ENCODE measurements at places on chromosomes 3 and 15.

GRCh38 chr3:122353893-122354401 is 28.9 kb downstream of the CSTA start:
- H3K27me3 ChIP-seq: no peaks in the 10 kb centered on the region
- no peak overlapping the region for H3K4me3 ChIP-seq
- H3K27ac ChIP-seq: no peak overlapping the region
- H3K36me3 ChIP-seq: no peaks in the 10 kb centered on the region

GRCh38 chr15:62928242-62928999 is 114.1 kb upstream of the TPM1 start:
- H3K27me3 ChIP-seq: no peaks in the 10 kb centered on the region
- H3K4me1 ChIP-seq: peaks cover 12% of the 10 kb centered on the region
- DNase-seq: peak; percentile 33
- H3K27ac ChIP-seq: peak overlapping the region; percentile 7
- no peaks in the 10 kb centered on the region for H3K36me3 ChIP-seq
- H3K4me3 ChIP-seq: no peak overlapping the region

GRCh38 chr15:34323217-34323616 is 14.4 kb downstream of the SLC12A6 start:
- H3K4me1 ChIP-seq: no peaks in the 10 kb centered on the region
- no peaks in the 10 kb centered on the region for H3K36me3 ChIP-seq
- DNase-seq: no peak

- H3K27ac ChIP-seq: no peak overlapping the region
- no peak for DNase-seq
- no peak overlapping the region for H3K4me3 ChIP-seq
- no peaks in the 10 kb centered on the region for H3K27me3 ChIP-seq
Measured at GRCh38 chr3:105101603-105102002, 265.1 kb upstream of the ALCAM start.

- H3K4me1 ChIP-seq: peaks cover 4% of the 10 kb centered on the region
- DNase-seq: peak; percentile 67
- no peaks in the 10 kb centered on the region for H3K36me3 ChIP-seq
- no peaks in the 10 kb centered on the region for H3K27me3 ChIP-seq
- no peak overlapping the region for H3K27ac ChIP-seq
Measured at GRCh38 chr3:16828815-16829214, 55.9 kb upstream of the PLCL2 start.

GRCh38 chr15:66784174-66784573 is 82.1 kb downstream of the SMAD6 start:
- H3K4me3 ChIP-seq: no peak overlapping the region
- peaks cover 18% of the 10 kb centered on the region for H3K36me3 ChIP-seq
- DNase-seq: no peak
- H3K27me3 ChIP-seq: no peaks in the 10 kb centered on the region
- H3K4me1 ChIP-seq: peaks cover 15% of the 10 kb centered on the region
- H3K27ac ChIP-seq: peak overlapping the region; percentile 81

- no peaks in the 10 kb centered on the region for H3K4me1 ChIP-seq
- H3K4me3 ChIP-seq: no peak overlapping the region
- H3K27ac ChIP-seq: peak overlapping the region; percentile 64
- no peaks in the 10 kb centered on the region for H3K36me3 ChIP-seq
Measured at GRCh38 chr3:49476563-49476962, 6.5 kb downstream of the DAG1 start.

DNA sequence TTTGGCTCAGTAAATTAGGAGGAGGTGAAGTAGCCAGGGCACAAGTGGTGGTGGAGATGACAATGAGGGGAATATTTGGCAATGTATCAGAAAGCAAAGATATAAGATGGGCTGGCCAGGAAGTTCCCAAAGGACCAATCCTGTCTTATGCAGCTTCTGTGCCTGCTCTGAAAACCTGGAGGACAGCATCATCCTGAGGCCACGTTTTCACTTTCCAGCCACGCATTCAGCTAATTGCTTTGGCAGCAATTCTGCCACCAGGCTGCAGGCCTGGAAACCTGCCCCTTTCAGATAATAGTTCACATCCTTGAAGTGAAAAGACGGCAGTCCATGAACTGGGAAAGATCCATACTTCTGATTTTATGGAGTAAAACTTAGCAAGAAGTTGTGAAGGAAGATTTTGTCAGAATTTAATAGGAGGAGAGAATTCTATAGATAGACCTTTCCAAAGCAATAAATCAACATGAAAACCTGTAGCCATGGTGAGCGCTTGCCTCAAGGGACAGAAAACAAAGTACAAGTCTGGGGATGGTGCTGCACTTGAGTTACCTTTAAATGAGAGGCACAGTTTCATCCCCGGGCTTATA is 682.5 kb downstream of the GRM7 start:
- no peaks in the 10 kb centered on the region for H3K27me3 ChIP-seq
- DNase-seq: peak; percentile 38
- H3K4me3 ChIP-seq: no peak overlapping the region
- no peak overlapping the region for H3K27ac ChIP-seq
- H3K4me1 ChIP-seq: no peaks in the 10 kb centered on the region

- DNase-seq: no peak
- no peak overlapping the region for H3K27ac ChIP-seq
- no peaks in the 10 kb centered on the region for H3K27me3 ChIP-seq
- no peaks in the 10 kb centered on the region for H3K4me1 ChIP-seq
Measured at GRCh38 chr3:127690106-127690505, 17.4 kb downstream of the ABTB1 start.

DNA sequence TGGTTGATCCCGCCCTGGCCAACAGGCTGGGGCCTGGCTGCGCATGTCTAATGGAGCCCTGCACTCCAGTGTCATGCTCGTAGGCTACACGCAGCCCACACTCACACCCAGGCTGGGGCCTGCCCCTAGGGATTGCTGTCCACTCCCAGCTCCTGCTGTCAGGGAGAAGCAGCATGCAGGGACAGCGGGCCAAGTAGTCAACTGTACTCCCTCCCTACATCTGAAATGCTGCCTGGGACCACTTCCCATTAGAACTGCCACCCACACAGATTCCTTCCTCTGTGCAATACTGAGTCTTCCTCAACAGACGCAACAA is 16.1 kb downstream of the ALS2CL start:
- H3K27me3 ChIP-seq: no peaks in the 10 kb centered on the region
- H3K36me3 ChIP-seq: no peaks in the 10 kb centered on the region
- H3K4me3 ChIP-seq: no peak overlapping the region
- DNase-seq: no peak
- H3K4me1 ChIP-seq: no peaks in the 10 kb centered on the region

GRCh38 chr3:134627831-134628230 is 23.0 kb downstream of the KY start:
- H3K36me3 ChIP-seq: no peaks in the 10 kb centered on the region
- no peak overlapping the region for H3K4me3 ChIP-seq
- no peaks in the 10 kb centered on the region for H3K4me1 ChIP-seq
- H3K27me3 ChIP-seq: peaks cover 16% of the 10 kb centered on the region
- DNase-seq: no peak
- H3K27ac ChIP-seq: no peak overlapping the region

DNA sequence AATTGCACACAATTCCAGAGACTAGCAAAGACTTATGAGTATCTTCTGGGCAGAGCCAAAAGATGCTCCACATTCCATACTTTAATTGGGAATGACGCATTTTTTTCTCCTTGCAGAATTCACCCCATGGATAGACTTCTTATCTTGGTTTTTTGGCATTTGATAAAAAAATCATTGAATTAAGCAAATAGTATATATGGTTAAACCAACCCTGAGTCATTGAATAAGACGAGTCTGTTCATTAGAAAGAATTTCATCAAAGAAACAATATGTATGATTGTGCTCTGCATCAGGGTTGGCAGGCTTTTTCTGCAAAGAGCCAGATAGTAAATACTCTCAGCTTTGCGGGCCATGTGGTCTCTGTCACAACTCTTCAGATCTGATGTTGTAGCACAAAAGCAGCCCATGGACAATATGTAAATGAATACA is 9.2 kb upstream of the PDZRN3 start:
- no peak overlapping the region for H3K27ac ChIP-seq
- no peaks in the 10 kb centered on the region for H3K36me3 ChIP-seq
- no peak overlapping the region for H3K4me3 ChIP-seq
- H3K4me1 ChIP-seq: peaks cover 4% of the 10 kb centered on the region

DNA sequence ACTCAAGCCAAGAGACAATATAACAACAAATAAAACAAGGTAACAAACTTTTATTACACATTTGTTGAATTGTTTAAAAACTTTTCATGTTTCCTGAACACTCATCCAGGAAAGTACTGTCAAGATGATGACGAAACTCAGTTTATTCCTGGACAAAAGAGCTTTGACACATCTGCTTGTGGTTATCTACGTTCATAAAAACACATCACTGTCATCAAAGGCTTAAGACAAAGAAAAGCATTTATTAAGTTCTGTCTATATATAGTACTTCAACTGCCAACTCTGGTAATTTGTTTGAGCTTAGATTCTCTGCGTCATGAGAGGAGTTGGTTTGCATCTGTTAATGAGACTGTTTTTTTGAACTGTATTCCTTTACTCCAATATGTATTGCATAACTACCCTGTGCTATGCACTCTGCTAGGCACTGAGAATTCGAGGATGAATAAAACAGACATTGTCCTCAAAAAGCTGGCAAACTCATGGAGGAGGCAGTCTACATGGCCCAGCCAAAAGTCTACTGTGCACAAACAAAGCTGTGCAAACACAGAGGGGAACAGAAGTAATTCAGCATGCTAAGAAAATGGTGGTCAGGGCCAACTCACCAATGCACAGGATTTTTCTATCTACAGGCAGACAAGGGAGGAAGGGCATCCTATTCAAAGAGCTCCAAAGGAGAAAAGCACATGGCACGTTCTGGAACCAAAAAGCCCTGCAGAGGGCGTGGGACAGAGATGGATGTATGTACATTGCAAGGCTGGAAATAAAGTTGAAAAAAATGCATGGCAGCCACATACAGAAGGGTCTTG is 21.5 kb downstream of the PLD1 start:
- H3K36me3 ChIP-seq: no peaks in the 10 kb centered on the region
- peaks cover 11% of the 10 kb centered on the region for H3K4me1 ChIP-seq
- no peak overlapping the region for H3K27ac ChIP-seq
- DNase-seq: no peak

DNA sequence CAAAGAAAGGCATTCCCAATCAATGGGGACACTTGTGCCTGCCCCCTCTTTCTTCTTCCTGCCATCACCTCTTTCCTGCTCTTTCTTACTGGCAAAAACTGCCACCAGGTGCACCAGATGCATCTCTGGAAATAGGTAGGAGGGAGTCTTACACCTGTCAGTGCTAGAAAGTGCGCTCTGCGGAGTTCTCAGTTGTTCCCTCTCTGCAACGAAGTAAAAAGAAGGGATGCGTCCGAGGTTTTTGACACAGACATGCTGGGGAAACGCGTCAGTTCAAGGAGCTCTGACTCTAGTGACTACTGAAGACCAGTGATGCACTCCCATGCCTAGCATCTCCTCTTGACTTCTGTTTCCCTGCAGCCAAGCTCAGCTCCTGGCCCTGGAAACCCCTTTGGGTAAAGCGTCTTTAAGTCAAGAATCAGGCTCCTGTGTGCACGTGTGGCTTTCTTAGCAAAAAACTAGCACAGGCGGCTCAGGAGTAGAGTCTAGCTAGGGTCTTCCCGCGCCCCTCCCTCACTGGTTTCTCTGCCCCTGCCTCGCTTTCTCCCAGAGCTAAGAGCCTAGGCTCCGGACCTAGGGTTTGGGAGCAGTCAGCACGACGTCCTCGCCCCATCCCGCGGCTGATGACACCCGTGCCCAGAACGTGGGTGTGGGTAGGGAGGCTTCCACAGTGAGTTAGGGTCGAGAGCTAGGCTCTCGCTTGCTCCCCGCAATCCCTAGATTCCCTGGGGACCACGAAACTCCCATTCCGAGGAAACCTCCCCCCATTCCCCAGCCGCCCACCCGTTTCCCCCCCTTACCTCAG is 564 bp upstream of the GRM7 start:
- H3K27me3 ChIP-seq: peaks cover 98% of the 10 kb centered on the region
- H3K4me3 ChIP-seq: peak overlapping the region; percentile 42
- no peak overlapping the region for H3K27ac ChIP-seq
- DNase-seq: no peak
- H3K4me1 ChIP-seq: no peaks in the 10 kb centered on the region
- H3K36me3 ChIP-seq: no peaks in the 10 kb centered on the region

GRCh38 chr3:49600781-49601180 is 46.5 kb downstream of the BSN start:
- DNase-seq: no peak
- H3K27me3 ChIP-seq: no peaks in the 10 kb centered on the region
- no peaks in the 10 kb centered on the region for H3K4me1 ChIP-seq
- no peak overlapping the region for H3K4me3 ChIP-seq
- no peaks in the 10 kb centered on the region for H3K36me3 ChIP-seq

DNA sequence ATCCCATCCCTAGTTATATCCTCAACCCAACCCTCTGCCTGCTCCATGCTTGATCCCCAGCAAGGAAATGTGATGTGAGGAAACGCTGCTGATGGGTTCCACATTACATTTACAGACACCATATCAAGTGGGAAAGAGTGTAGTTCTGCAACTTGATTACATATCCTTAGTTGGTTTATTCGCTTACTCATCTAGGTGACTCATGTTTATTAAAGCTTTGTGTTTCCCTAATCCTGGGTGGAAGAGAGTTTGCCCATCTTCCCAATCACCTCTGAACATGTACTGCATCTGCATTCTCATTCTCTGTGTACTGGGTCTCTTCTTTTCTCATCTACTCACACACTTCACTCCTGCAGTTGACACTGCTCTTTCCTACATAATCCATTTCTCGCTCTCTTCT is 91.7 kb upstream of the PDZRN3 start:
- no peak overlapping the region for H3K27ac ChIP-seq
- no peaks in the 10 kb centered on the region for H3K36me3 ChIP-seq
- no peak for DNase-seq
- no peaks in the 10 kb centered on the region for H3K27me3 ChIP-seq

- no peaks in the 10 kb centered on the region for H3K36me3 ChIP-seq
- peak; percentile 75 for DNase-seq
- no peak overlapping the region for H3K4me3 ChIP-seq
Measured at GRCh38 chr3:192812743-192813383, 85.5 kb upstream of the FGF12 start.

DNA sequence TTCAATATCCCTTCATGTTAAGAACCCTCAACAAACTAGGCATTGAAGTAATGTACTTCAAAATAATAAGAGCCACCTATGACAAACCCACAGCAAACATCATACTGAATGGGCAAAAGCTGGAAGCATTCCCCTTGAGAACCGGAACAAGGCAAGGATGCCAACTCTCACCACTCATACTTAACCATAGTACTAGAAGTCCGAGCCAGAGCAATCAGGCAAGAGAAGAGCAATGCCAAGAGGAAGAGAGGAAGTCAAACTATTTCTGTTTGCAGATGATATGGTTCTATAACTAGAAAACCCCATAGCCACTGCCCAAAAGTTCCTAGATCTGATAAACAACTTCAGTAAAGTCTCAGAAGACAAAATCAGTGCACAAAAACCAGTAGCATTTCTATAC is 161.9 kb downstream of the UBE2E2 start:
- H3K36me3 ChIP-seq: no peaks in the 10 kb centered on the region
- H3K4me1 ChIP-seq: no peaks in the 10 kb centered on the region
- H3K27ac ChIP-seq: no peak overlapping the region
- no peak for DNase-seq

DNA sequence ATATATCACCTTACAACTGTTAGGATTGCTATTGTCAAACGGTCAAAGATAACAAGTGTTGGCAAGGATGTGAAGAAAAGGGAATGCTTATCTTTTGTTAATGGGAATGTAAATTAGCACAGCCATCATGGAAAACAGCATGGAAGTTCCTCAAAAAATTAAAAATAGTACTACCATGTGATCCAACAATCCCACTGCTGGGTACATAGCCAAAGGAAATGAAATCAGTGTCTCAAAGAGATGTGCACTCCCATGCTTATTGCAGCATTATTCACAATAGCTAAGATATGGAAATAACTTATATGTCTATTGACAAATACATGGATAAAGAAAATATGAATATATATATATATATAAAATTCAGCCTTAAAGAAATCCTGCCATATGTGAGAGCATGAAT is 274.6 kb downstream of the EDEM1 start:
- no peak overlapping the region for H3K27ac ChIP-seq
- H3K4me3 ChIP-seq: no peak overlapping the region
- H3K27me3 ChIP-seq: no peaks in the 10 kb centered on the region
- H3K4me1 ChIP-seq: no peaks in the 10 kb centered on the region

Data from cardiac muscle cell (in vitro differentiated cells and primary cell).